Suppressor macrophage treated with lipopolysaccharide for 4 hours (primary cell): ENCODE measurements at places on chromosomes 4 and X.

DNA sequence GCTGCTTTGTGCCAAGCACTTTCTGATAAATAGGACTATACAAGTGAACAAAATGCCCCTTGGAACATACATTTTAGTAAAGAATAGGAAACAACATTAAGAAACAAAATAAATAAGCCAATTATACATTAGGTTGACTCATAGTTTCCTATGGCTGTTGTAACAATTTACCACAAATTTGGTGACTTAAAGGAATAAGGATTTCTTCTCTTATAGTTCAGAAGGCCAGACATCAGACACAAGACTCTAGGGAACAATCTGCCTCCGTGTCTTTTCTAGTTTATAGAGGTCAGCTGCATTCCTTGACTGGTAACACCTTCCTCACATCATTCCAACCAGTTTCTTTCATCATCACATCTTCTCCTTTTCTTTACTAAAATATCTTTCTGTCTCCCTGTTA lies 235.9 kb upstream of the PCDH18 start:
- DNase-seq = peak; percentile 11

GRCh38 chr4:94892051-94892450 lies 134.3 kb downstream of the BMPR1B start:
- DNase-seq = no peak

DNA sequence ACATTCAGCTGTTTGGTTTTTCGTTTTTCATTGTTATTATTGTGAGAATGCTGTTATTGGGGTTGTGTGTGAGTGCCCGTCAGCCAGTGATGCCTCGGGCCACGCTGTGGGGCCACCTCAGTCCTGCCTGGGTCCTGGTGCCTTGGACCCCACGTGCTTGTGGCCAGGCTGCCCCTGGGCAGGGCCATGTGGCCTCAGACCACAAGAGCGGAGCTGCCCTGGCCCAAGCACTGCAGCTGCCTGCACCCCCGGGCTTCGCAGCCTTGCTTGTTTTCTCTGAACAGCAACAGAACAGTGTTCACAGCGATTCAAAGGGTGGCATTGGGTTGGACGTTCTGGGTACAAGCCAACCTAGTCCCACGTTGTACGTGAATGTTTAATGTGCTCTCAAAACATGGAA lies 56.9 kb downstream of the CPLX1 start:
- DNase-seq = no peak

DNA sequence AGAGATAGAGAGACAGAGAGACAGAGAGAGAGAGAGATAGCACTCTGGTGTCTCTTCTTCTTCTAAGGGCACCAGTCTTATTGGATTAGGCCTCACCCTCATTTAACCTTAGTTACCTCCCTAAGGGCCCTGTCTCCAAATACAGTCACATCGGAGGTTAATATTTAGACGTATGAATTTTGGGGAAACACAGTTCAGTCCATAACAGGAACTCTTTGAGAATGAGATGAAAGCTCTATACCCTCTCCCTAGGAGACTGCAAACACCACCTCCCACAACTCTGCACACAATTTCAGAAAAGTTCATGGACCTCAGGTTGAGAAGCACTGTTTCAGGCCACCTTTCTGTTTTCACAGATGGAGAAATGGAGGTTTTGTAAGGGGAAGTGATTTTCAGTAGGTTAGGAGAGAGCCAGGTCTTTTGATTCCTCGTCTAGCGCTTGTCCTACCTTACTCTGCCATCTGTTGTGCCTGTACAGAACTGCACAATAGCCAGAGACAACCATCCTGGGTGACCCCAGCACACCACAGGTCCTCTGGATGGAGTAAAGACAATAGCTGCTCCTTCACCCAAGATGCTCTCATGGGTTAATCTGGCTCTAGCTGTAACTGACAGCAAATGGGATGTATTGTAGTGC lies 16.9 kb upstream of the LOC101059915 start:
- DNase-seq = no peak

GRCh38 chr4:54107951-54108748 lies 8.2 kb downstream of the GSX2 start:
- peak; percentile 70 for DNase-seq

GRCh38 chr4:84455697-84456096 lies 43.4 kb downstream of the NKX6-1 start:
- DNase-seq = no peak

- DNase-seq = no peak
Observed at GRCh38 chr4:82712561-82712960, 86.0 kb downstream of the SCD5 start.

DNA sequence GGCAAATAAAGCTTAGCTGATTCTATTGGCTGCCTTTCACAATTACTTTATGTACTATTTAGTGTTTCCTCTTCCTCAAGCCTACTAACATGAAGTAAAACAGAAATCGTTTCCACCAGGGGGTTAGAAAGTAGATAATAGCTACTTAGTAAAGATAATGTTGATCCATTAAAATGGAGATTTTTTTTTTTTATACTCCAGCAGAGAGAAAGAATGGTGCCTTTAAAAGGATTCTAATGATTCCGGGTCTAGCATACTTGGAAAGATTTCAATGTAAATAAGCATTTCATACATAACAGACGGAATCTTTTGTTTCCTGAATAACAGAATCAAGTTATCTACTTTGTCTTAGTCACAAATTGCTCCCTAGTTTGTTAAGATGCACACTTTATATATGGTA lies 37.1 kb downstream of the GK start:
- DNase-seq = no peak

GRCh38 chr4:152808670-152809069 lies 28.9 kb downstream of the ARFIP1 start:
- no peak for DNase-seq

DNA sequence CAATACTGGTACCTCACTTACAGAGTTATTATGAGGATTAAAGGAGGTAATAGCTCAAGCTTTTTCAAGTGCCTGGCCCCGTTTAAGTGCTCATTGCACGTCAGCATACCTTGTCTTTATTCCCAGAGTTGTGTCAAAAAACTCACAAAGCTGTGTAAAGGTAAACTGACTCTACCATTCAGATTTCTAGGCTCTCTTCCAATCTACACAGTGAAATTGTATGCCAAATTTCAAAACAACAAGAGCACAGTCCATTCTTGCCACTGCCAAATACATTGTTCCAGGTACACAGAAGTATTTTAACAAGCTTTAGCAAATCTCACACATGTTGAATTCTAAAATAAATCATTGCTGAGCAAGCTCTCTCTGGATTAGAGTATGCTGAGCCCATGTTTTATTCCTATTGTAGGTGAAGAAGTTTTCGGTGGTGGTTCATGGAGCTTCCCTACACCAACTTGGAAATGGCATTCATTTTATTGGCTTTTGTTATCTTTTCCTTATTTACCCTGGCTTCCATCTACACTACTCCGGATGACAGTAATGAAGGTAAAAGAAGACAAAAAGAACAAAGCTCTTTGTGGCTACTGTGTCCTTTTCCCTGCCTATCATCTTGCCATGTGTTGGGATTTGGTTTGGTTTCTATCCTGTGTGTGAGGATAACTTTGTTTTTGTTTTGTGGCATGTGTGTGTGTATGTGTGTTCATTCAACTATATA lies 16.2 kb downstream of the SMIM31 start:
- no peak for DNase-seq

- DNase-seq = no peak
Observed at GRCh38 chr4:84378356-84378755, 120.7 kb downstream of the NKX6-1 start.

DNA sequence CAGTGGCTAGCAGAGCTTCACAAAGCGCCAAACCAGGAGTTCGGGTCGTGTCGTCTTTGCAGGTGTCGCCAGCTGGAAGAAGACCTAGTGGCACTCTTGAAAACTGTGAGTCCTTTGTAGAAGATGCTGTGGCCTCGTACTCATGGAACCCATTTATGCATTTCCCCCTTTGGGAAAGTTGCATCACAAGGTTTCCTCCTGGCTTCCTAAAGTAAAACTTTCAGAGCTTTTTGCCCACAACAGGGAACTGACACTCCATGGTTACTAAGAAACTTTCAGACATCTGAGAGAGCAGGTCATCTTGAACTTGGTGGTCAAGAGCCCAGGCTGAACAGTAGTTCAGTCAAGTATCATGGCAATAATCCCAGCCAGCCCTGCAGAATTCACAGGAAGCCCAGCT lies 15.9 kb upstream of the NOCT start:
- peak; percentile 32 for DNase-seq

DNA sequence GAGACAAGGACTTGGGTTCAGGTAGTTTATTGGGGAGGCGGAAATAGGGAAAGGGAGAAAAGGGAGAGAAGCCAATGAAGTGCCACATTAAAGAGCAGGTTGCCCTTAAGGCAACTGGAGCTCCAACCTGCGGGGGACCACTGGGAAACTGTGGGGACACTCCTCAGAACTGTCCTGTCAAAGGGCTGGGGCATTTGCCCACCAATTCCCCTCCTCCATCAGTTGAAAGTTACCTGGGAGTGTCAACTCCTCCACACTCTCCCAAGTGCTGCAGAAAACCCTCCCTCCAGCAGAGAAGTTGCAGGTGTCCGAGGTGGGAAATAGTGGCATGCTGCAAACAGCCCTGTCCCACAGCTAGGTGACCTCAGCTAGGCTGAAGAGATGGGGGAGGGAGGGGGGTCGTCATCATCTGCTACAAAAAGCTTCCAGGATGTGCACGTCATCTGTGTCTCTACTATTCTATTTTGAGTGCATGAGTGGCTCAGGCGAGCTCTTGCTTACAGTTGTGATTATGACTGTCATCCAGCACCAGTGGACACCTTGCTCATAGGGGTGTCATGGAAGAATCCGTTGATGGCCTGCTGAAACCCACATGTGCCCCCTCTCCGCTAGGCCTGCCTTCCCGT lies 41.5 kb upstream of the XPNPEP2 start:
- no peak for DNase-seq

- no peak for DNase-seq
Observed at GRCh38 chr4:163913571-163913970, 419.1 kb downstream of the TMA16 start.

GRCh38 chr4:48366611-48367010 lies 25.3 kb downstream of the SLAIN2 start:
- DNase-seq = no peak

- no peak for DNase-seq
Observed at GRCh38 chr4:78553529-78554060, 2.0 kb downstream of the ANXA3 start.
